ENCODE measurements at places on chromosomes 1 and 21.

DNA sequence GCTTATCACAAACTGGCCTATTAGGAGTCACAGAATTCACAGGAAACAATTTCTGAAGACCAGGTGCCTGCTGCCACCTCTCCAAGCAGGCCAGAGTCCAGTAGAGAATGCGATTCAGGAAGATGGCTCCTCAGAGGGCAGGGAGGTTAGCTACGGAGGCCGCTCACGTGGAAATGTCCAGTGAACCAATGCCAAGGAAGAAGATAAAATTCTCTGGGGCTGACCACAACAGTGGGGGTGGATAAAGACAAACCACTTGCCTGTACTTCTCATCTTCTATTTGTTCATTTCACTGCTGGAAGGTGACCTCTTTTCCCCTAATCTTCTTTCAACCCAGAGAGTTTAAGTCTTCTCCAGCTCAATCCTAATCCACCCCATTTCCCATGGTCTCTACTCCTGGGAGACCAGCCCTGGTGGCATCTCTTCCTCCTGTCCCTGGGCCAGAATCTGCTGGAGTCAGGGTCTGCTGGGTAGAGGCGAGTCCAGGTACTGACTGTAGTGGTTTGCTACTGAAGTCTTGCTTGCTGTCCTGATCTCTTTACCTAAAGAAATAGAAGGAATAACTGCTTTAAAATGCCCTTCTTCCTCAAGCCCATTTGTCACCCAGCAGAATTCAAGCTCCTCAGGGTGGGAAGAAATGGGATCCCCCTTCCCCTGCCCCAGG is 3.2 kb downstream of the PSRC1 start:
- DNase-seq = no peak

- peak; percentile 60 for DNase-seq
These were observed 50.4 kb downstream of the TENT5C start for GRCh38 chr1:117656202-117656641.

GRCh38 chr1:6434186-6434585 is 9.6 kb downstream of the ESPN start:
- DNase-seq = no peak

- DNase-seq = no peak
These were observed 12.4 kb downstream of the SAMSN1 start for GRCh38 chr21:14533499-14534428.

DNA sequence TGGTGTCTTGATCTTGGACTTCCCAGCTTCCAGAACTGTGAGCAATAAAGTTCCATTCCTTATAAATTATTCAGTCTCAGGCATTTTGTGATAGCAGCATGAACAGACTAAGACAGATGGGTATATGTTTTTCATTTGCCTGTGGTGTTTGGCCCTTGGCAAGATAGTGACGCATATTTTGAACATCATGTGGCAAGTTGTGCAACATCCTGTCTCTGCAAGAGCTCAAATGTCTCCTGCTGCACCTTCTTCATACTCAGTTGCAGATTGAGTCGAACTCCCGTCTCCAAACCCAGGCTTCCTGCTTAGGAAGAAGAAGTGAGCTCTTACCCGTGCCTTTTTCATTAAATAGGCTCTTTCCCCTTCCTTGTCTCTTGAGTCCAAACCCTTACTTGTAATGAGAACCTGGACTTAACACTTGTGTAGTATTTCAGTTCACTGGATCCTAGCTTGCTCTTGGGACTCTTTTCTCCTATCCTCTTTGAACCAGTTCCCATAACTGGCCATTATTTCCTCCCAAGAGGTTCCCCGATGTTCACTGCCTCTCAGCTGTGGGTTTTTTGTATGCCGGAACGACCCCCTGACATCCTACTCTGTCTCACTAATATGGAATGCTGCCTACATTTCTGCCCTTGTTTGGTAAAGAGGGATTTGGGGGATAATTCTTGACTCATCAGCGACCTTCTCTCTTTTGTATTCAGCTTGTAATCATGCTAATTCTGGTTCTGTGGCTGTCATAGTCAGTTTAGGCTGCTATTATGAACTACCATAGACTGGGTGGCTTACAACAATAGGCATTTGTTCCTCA is 125.0 kb upstream of the KCNK2 start:
- DNase-seq = no peak

GRCh38 chr21:46066591-46067331 is 31.2 kb upstream of the COL6A2 start:
- DNase-seq = no peak

- no peak for DNase-seq
These were observed 33.5 kb upstream of the ABCD3 start for GRCh38 chr1:94384485-94385265.

DNA sequence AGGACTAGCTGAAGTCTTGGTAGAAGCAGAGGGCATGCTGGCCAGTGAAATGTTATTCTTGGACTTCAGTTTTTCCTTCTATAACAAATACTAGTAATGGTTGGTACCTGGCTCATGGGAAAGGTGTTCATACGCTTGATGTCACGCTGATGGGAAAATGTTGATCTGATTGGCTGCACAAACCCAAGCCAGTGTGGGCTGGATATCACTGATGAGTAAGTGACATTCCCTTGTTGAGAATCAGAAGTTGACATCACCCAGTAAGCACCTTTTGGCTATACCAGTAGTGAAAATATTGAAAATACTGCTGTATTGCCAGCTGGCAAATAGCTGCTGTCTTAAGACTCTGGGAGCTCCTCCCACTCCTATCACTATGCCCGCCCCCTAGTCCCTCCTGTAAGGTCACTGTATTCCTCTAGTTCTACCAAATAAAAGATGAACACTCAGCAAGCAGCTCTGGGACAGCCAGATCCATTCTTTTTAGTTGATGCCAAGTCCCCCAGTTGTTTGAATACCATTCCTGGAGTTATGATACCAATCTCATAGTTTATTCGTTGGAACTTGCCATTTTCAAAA is 168.2 kb downstream of the GRIK1 start:
- DNase-seq = no peak

DNA sequence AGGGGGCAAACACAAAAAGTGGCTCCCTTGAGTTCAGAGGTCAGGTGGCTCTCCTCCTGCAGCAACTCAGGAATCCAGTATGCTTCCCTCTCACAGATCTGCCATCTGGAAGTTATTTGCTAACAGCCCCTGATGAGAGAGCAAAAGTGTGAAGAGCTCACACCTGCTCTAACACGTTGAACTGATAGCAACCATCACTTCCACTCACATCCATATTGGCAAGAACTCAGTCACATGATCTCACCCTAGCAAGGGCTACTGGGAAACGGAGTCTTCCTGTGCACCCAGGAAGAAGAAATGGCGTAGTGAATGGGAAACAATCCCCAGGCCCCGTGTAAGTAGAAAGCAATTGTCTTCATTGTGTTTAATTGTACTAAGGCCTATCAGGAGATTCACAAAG is 20.7 kb upstream of the SLC45A1 start:
- DNase-seq = no peak

- no peak for DNase-seq
These were observed 1.3 kb downstream of the LY9 start for GRCh38 chr1:160797271-160797709.

- DNase-seq = no peak
These were observed 2.3 kb upstream of the VWA1 start for GRCh38 chr1:1432951-1433803.

DNA sequence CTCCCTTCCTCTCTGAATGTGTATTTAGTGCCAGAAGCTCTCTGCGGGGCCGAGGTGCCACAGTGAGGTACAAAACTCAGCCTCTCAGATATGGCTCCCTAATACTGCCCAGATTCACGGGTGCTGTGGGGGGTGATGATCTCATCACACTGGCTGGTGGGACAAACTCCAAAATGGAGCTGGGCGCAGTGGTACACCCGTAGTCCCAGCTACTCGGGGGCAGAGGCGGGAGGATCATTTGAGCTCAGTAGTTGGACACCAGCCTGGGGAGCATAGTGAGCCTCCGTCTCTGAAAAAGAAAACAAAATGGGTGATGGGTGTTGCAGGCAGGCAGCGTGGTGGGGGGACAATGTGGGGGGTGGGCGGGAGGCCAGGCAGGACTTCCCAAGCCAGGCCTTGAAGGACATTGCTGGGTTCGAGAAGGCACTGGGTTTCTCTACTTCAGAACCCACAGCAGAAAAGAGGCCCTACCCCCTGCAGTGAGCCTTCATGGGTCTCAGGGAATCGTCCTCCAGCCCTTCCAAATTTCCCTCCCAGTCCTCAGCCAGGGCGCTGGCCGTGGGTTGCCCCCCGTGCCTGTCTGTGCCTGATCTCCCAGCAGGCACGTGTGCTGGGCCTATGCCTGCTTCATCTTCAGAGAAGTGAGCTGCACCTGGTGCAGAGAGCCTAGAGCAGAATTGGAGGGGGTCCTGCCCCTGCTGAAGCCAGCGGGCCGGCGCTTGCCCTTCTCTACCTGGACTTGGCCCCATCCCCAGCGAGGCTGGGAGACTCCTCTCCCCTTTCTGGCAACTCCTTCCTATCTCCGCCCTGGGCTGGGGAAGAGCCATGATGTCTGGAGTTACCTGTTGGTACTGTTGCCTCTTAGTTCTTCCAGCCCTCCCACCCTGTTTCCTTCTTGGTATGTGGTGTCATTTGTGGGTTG is 14.0 kb downstream of the H6PD start:
- no peak for DNase-seq

- DNase-seq = no peak
These were observed 7.3 kb downstream of the CSTB start for GRCh38 chr21:43768868-43769167.

DNA sequence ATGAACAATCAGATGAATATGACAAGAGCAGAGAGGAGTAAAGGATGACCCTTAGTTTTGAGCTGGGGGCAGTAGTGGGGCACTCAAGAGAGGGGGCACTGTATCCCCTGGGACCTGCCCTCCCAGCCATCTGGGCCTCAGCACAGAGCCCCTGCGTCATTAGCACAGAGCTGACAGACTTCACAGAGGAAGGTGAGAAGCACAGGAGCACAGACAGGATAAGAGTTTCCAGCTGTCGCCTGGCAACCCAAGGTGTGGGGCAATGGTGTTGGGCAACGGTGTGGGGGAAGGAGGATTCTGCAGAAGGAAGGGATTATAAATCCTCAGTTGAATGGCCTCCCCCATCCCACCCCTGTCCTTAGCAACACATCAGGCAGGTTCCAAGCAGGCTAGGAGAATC is 30.2 kb downstream of the RAB3B start:
- DNase-seq = no peak

- no peak for DNase-seq
These were observed 28.9 kb upstream of the BTG2 start for GRCh38 chr1:203276408-203276807.

GRCh38 chr1:35452106-35452774 is 105.0 kb downstream of the KIAA0319L start:
- DNase-seq = no peak

- peak; percentile 48 for DNase-seq
These were observed 10.7 kb downstream of the FMOD start for GRCh38 chr1:203340112-203340790.

DNA sequence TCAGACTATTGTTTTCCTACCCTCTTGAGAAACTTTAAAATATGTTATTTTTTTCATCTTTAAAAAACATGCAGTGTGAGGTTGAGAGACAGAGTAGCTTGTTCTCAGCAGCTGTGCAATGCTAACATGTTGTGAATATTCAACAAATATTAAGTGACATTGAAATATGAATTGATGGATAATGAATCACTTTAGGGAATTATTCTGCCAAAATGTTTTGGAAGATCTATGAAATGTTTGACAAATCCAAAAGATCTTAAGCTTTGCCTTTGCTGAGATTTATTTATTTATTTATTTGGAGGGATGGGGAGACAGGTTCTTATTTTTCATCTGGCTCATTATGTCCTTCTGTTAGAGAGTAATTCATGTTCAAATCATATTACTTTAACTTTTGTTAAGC is 680.1 kb upstream of the CXADR start:
- DNase-seq = no peak

GRCh38 chr1:34057347-34058130 is 107.5 kb downstream of the CSMD2 start:
- no peak for DNase-seq

GRCh38 chr1:91864017-91864700 is 21.8 kb downstream of the TGFBR3 start:
- no peak for DNase-seq

- DNase-seq = no peak
These were observed 52.1 kb downstream of the ZSCAN20 start for GRCh38 chr1:33524586-33524985.

DNA sequence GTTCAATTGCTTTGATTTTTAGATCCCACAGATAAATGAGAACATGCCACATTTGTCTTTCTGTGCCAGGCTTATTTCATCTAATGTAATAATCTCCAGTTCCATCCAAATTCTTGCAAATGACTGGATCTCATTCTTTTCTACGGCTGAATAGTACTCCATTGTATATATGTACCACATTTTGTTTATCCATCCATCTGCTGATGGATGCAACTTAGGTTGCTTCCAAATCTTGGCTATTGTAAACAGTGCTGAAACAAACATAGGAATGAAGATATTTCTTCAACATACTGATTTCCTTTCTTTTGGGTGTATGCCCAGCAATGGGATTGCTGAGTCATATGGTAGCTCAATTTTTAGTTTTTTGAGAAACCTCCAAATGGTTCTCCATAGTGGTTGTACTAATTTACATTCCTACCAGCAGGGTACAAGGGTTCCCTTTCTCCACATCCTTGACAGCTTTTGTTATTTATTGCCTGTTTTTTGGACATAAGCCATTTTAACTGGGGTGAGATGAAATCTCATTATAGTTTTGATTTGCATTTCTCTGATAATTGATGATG is 344.4 kb downstream of the KCTD3 start:
- no peak for DNase-seq

DNA sequence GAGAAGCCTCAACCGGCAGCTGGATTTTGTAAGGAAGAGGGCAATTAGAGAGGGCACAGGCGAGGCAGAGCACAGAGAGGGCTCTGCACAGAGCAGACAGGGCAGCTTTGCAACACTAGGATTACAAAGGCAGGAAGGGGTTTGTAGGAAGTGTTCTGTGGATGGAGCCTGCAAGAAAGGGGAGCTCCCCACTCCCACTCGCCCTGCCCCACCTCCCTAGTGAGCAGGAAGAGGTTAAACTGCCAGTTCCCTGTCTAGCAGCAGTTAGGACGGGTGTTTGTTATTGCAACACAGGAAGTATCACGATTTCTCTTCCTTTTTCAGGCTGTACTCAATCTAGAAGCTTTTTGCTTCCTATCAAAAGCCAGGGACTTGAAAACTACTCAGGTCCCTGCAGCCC is 63.3 kb upstream of the LRRC8D start:
- no peak for DNase-seq

DNA sequence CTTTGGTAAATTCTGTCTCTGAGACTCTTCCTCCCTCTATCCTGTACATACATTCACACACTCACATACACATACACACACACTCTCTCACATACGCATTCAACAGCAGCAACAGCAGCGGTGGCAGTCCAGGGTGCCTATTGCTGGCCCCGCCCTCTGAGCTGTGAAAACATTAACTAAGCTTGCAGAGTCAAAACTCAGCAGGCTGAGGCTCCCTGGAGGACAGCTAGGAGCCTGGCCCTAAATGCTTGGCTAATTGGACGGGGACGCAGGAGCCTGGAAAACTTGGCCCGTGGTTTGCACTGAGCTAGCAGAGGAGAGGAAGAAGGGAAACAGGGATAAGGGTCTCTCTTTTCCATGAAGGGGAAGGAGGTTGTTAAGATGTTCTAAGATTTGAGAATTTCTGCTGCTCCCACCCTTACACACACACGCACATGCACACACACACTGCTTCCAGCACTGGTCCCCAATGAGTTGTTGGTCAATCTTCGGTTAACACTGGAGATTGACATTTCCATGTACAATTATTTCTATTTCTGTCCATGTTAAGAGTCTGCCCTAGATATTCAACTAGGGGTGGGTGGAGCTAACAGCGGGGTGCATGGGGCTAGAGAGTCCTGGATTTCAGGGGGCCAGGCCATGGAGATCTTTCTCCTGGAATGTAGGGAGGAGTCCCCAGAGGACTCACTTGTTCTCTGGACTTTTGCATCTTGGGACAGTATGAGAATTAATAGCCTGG is 94.2 kb downstream of the PLXNA2 start:
- DNase-seq = no peak
